ENCODE measurements at places on chromosomes 7 and 10.

- DNase-seq: no peak
Measured at GRCh38 chr10:125840955-125841354, 17.6 kb downstream of the BCCIP start.

DNA sequence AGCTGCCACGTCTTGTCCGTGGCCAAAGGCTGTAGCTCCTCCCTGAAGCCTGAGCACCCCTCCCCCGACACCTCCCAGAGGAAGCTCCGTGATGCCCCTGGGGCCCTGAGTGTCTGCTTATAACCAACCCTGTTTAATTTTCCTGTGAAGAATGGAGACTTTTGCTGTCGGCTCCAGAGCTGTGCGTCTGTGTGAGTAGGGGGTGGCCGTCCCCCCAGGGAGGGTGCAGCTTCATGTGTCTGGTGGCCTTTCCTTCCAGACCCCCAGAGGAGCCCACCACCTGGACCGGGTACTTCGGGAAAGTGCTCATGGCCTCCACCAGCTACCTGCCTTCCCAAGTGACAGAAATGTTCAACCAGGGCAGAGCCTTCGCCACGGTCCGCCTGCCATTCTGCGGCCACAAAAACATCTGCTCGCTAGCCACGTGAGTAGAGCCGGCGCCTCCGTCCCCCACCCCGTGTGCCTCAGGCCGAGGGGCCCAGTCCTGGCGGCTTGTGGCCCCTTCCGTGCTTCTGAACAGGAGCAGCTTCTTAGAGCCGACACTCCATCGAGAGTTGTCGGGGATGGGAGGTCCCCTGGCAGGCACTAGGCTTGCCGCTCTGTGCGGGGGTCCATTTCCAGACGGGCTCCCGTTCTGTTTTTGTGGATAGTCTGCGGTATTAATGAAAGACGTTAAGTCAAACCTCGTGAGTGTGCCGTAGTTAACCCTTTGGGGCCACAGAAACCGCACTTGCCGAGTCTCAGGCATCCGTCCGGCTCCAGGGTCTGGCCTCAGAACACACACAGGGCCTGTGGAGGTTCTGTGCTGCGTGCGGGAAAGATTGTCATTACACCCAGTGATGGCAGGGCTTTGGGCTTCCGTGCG lies 37.1 kb downstream of the WIPI2 start:
- no peak for DNase-seq

GRCh38 chr7:80940539-80941207 lies 21.8 kb upstream of the SEMA3C start:
- DNase-seq: no peak

- no peak for DNase-seq
Measured at GRCh38 chr7:43511029-43511428, 71.9 kb upstream of the STK17A start.

DNA sequence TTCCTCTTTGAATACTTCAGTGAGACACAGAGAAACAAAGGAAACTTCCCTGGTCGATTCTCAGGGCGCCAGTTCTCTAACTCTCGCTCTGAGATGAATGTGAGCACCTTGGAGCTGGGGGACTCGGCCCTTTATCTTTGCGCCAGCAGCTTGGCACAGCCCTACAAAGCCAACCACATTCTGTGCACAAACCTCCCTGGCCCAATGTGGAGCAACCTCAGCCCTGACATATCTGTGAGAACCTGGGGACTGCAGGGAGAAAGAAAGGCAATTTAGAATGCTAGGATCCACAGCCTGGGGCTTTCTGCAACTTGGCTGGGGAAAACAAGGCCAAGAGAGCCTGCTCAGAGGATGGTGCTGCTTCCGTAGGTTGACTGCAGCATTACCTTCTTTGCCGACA lies 63.5 kb upstream of the PRSS58 start:
- DNase-seq: no peak

DNA sequence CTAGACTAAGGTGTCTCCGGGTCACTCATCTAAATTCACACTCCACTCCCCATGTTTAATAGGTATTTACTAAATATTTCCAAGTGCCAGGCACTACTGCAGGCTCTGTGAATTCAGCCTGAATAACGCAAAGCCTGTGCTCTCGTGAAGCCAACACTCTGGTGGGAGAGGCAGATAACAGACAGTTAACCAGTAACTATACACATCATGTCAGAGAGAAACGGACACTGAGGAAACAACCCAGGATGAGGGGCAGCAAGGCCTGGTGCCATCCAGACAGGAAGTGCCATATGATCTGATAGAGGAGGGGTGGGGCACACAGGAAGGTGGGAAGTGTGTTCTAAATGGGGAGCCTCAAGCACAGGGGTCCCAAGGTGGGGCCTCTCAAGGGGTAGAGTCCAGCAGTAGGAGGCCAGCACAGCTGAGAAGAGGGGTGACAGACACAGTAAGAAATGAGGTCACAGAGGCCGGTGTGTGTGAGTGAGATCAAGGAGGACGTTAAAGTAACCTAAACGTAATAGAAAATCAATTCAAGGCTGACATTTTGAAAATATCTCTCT lies 85.3 kb downstream of the LARP4B start:
- no peak for DNase-seq

DNA sequence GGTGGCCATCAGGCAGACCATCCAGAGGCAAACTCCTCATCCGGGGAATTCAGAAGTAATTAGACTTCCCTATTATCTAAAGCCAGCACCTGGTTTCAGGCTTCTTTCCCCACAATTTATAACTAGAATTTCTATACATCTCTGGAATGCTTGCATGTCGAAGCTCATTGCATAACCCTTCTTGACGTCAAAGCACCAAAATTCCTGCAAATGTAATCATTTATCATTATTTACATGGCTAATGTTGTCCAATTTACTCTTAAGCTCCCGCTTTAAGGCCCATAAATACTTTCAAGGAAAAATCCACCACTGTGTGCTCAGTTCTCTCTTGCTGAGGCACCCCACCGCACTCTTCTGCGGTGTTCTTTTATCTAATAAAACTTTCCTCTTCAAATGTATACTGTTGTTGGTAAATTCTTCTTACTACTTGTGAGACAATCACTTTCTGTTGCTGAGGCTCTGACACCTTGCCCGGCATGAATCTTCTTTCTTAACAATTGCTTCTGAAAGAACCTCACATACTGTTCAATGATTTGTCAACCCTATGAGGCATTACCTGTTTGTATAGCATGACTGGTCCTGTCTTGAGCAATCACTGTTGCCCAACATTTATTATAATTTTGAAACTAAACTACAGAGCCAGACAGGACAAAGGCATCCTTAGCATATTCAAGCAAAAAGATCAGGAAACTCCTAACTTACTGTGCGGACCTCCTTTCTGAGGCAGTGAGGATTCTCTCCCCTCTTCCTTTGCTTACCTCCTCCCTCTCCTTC lies 17.4 kb upstream of the GPR141 start:
- DNase-seq: no peak

Measured in NCI-H1105 treated with DMSO at 0.1 percent for 48 hours (cell line).